NCI-H187 (cell line): ENCODE measurements at places on chromosomes 16 and 17.

DNA sequence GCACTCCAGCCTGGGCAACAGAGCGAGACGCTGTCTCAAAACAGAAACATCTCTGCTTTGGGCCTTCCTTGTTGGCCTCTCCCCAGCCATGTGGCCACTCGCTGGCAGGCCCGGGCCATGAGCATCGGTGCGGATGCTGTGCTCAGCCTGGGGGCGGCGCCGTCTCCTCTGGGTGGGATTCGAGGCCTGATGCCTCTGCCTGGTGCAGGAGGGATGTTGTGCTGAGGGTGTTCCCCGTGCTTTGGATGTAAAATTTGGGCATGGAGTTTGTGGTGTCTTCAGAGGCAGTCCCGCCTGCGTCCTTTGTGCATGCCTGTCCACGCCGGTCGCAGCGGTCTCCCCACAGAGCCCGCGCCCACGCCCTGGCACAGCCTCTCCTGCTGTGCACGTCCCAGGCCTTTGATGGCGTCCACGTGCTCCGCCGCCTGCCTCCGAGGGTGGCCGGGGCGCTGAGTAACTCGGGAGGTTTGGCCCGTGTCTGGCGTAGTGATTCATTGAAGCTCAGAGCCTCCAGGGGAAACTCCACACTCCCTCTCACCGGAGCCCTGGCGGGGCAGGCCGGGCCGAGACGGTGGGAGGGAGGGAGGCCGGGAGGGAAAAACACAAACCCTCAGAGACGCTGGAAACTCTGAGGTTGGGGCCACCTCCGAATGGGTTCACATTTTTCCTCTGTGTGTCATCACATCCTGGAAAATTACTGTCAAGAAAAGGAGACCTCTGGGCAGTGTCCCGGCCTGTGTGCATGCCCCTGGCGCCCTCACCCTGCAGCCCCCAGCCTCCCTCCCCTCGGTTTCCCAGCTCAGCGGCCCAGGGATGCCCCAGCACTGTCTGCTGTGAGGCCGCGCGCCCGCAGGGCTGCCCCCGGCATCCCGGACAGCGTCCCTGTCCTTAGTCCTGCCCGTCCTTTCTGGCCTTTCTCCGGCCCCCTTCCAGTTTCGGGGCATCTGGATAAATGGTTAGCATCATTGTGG lies 19.0 kb downstream of the CENPX start:
- DNase-seq = no peak

DNA sequence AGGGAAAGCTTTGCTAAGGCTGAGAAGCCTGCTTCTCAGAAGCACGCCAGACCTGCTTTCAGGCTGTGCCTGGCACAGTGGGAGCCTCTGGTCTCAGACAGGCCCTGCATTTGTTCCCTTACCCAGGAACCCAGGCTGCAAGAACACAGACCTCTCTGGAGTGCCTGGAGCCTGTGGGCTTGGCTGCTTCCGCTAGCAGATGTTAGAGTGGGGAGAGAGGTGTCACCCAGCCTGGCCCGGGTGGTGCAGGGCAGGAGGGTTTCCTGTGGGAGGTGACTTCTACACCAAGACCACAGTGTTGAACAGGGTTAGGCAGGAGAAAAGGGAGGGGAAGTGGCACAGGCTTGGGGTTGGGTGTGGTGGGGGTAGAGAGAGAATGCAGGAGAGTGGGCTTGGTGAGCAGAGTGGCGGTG lies 35.8 kb upstream of the ADGRG1 start:
- no peak for DNase-seq

GRCh38 chr17:39794249-39794970 lies 56.7 kb downstream of the GRB7 start:
- peak; percentile 81 for DNase-seq

DNA sequence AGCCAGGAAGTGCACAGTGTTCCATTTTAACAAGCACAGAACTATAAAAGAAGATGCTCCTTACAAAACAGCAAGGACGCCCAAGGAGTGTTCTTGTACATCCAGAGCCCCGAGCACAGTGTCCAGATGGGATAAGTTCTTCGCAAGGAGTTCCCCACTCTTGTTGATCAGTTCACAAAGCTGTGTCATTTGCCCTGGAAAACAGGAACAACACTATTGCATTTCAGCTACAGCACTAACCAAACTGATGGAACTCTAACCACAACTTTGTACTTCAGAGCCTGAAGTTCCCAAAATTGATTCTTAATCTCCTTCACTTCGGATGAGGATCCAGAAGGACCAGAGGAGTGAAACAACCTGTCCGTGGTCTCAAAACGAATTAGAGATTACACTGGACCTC lies 5.1 kb downstream of the COPS3 start:
- no peak for DNase-seq

DNA sequence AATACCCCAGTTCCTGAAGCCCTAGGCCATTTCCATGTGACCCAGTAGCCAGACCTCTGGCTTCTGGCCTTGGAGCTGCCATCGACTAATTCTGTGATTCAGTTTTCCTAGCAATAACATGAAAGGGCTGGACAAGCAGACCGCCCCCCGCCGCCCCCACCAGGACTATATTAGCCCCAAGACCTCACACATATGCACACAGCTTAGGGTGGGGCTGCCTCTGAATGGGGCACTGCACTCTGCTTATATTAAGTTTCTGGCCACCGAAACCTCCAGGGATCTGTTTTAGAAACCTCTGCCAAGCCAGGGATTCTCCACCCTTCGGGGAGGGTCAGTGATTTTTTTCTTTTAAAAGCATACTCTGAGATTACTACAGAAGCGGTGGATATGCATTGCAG lies 2.3 kb downstream of the RAB11FIP4 start:
- no peak for DNase-seq

GRCh38 chr16:53792161-53792951 lies 88.4 kb downstream of the FTO start:
- no peak for DNase-seq

- no peak for DNase-seq
These were observed 102.7 kb downstream of the METRNL start for GRCh38 chr17:83181991-83182619.
